ENCODE measurements at places on chromosomes 1 and 21.
A peak's percentile ranks its signal among the peaks of the same experiment; 100 is the strongest.

GRCh38 chr1:171250263-171250662 is 2.0 kb downstream of the FMO1 start:
- DNase-seq: no peak

- no peak for DNase-seq
These were observed 56.3 kb upstream of the GALNT2 start for GRCh38 chr1:230010603-230011332.

- no peak for DNase-seq
These were observed 304.7 kb upstream of the PTBP2 start for GRCh38 chr1:96416701-96417444.

GRCh38 chr1:41418857-41419583 is 57.8 kb downstream of the FOXO6 start:
- DNase-seq: peak; percentile 94

DNA sequence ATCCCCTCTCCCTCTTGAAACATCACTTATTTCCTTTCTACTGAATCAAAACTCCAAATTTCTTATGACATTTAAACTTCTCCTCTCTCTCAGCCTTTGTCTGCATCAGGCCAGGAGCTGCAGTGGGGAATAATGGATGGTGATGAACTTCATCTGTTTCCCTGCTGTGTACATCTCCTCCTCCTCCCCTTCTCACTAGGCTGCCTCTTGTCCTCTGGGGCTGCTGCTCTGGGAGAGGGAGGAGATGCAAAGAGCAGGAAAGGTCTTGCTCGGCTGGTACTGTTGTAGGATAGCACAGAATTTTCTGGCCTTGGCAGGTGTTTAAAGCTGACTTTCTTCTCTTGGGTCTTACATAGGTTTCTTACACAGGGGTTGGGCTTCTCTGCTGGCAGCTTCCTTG is 31.1 kb upstream of the FMOD start:
- no peak for DNase-seq

GRCh38 chr1:93666613-93667384 is 14.8 kb downstream of the BCAR3 start:
- DNase-seq: no peak

- peak; percentile 18 for DNase-seq
These were observed 558 bp upstream of the BTG3 start for GRCh38 chr21:17613242-17613676.

GRCh38 chr1:19317126-19317910 is 5.2 kb downstream of the SLC66A1 start:
- DNase-seq: no peak

DNA sequence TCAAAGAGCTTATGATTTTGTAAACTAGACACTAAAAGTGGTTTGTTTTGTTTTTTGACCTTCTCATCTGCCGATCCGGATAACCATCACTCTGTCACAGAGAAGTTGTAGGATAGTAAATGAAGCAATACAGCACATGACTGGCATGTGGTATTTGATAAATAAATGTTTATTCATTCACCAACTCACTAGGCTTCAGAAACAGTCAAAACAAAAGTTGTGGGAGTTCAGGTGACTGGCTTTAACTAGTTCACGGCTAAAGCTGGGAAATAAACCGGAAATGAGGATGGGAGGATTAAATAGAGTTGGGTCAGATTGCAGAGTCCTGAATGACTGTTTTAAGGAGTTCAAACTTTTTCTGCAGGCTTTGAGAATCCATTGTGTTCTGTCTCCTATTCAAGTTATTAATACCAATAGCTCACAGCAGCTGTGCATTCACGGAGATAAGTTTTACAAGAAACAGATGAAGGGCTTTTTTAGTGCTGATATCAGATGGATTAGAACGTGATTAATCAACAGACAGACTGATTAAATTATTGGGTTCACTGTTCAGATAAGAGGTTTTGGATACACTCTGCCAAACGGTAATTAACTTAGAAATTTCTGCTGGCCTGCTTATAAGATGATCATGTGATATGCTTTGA is 463.3 kb downstream of the DPYD start:
- no peak for DNase-seq

GRCh38 chr1:237786066-237786719 is 104.5 kb downstream of the ZP4 start:
- no peak for DNase-seq

DNA sequence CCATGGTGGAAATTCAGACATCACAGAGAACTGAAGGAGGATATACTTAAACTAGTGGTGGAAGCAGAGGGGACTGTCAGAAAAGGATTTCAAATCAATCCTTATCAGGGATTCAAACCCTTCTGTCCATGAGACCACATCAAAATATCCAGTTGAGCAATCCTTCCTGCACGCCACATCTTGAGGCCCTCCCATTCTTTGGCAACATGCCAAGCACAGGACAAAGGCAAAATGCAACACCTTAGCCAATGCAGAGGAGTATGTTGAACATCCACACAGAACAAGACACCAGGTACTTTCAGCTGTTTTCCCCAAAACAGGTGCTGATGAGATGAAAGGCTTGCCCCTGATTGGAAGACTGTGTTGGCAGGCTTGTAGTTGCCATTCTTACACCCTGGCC is 81.8 kb upstream of the PLXNA2 start:
- DNase-seq: no peak

- no peak for DNase-seq
These were observed 65.3 kb downstream of the VAV3 start for GRCh38 chr1:107899655-107900054.

DNA sequence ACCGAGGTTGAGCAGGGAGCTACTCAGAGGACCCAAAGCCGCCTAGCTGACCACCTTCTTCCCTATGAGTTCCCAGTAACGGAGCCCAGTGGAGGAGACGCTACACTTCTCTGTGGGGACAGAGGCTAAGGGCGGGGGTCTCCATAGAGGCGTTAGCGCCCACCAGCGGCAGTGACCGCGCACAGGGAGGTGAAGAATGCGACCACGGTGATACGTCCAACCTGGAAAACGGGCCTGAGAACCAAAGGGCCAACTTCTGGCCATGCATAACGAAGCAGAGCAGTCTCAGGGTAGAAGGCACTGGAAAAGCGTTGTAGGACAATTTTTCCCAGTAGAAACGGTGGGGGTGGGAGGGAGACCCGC is 400 bp upstream of the COG2 start:
- DNase-seq: no peak

DNA sequence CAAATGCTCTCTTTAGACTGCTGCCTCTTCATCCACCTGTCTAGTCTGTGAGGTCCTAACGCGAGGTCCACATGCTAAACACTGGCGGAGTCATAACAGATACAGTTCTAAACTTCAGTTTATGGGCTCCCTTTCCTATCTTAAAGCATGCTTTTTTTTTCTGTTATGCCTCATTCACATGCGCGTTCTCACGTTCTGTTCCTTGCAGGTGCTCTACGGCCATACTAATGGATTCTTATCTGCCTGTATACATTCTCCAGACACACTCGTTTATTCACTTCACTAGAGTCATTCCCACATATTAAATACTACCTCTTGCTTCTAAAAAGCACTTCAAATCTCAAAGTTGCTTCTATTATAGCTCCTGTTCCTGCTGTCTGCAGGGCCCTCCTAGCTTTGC is 38.7 kb downstream of the PHC2 start:
- no peak for DNase-seq

GRCh38 chr1:93346421-93346993 is 800 bp downstream of the DR1 start:
- peak; percentile 33 for DNase-seq

DNA sequence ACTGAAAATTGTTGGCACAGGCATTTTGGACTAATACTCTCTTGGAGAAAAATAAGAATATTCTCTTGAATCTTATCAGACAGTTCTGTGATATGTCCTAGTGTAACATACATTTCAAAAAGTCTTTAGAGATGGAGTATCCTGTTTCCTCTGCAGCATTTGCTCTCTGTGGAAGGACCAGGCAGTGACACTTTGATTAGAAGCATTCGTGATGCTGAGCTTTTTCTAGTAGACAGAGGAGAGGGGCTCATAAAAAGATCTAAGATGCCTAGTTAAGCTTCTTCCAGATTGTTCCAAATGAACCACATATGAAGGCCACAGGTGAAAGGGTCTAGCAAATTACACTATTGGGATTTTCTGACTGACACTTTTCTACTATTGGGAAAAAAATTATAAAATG is 120.3 kb downstream of the C1orf21 start:
- no peak for DNase-seq

GRCh38 chr21:25759573-25759972 is 24.8 kb downstream of the GABPA start:
- DNase-seq: no peak

DNA sequence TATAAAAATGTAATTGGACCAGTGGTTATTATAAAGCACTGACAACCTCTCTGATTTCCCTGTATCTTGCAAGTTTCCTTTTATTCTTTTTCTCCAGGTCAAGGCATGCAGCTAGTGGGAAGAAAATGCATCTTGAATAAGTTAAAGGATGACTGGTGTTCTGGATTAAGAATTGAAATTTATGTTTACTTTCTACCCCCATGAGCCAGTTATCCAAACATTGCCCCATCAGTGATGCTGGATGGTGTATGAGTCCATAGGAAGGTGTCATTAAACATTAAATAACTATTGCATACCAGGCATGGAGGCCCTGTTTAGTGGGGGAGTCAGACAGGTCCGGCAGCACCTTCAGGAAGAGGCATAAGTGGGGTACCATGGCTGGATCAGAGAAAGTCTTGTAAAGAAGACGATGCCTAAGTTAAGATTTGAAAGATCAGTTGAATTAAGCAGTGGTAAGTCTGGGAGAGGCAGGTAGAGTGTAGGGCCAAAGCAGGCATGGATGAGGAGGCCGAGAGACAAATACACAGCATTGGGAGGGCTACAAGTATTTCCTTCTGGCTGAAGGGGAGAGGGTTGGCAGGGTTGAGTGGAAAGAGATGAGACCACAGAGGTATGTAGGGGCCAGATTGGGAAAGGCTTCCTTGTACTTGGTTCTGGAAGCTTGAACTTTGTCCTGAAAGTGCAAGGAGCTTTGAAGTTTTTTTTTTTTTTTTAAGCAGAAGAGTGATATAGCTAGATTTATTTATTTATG is 5.7 kb downstream of the SZRD1 start:
- no peak for DNase-seq

- DNase-seq: no peak
These were observed 38.6 kb upstream of the MPZL1 start for GRCh38 chr1:167683226-167683625.

GRCh38 chr1:51086496-51087271 is 15.3 kb upstream of the C1orf185 start:
- no peak for DNase-seq

GRCh38 chr1:53145942-53146708 is 3.7 kb upstream of the SLC1A7 start:
- DNase-seq: peak; percentile 95

DNA sequence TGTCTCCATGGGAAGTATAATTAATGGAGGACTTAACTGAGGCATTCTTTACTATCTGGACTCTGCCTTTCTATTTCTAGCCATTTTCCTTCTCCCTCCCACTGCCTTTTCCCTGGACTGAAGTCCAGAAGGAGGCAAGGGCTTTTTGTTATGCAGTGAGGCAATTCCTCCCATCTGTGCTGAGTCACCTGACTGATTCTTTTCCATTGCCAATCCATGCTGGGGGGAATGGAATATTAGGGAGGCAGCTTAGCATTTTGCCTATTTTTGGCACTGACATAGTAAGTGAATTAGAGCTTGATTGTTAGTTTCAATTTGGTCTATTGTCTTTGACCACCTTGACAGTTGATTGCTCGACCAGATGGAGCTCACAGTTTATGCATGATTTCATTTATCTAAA is 1000.6 kb upstream of the PRMT6 start:
- DNase-seq: no peak

DNA sequence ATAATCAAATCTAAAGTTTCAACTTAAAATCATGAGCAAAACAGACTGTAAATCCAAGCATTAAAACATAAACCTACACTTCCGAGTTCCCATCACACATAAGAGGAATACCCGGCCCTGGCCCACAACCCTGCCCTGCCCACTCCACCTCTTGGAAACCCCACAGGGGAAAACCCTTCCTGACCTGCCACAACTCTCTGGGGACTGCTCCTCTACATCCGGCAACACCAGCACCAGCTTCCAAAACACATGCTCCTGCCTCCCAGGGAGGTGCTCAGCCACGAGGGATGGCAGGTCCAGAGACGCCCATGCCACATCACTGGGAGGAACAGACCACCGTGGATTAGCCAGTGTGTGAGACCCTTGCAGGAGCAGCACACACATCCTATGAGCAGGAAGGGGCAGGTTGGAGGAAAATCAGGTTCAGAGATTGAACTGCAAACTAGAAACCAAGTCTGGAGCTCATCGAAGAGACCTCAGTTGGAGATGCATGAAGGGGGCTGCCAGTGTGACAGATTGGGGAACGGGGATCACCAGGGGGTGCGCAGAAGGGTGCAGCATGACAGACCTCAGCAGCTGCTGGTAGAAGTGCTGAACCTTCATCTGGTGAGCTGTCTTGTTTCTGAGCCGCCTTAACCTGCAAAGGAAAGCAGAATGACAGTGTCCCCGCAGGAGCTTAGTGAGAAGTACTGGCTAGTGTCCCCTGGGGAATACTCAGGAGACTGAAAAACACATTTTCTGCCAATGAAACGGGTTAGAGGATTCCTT is 25.8 kb upstream of the LSS start:
- DNase-seq: no peak

- DNase-seq: no peak
These were observed 102.3 kb downstream of the TMEM53 start for GRCh38 chr1:44571712-44572571.

DNA sequence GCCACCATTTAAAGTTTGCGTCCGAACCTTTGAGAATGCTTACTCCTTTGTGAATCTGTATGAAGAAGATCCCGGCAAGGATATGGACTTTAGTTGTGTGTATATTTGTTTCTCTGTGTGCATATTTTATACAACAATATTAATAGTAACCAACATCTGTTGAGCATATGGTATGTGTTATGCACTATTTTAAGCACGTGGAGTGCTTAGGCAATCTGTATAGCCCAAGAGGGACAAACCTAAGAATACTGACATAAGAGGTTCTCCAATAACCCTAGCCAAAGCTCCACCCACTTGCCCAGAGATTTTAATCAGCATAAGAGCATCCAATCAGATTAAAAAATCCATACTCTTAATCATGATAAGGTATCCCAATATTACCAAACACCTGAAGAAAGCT is 92.7 kb downstream of the MAB21L3 start:
- DNase-seq: no peak

GRCh38 chr1:3858231-3858981 is 1.1 kb downstream of the DFFB start:
- DNase-seq: peak; percentile 32

- DNase-seq: no peak
These were observed 1171.4 kb upstream of the ADGRL2 start for GRCh38 chr1:80629304-80629837.

DNA sequence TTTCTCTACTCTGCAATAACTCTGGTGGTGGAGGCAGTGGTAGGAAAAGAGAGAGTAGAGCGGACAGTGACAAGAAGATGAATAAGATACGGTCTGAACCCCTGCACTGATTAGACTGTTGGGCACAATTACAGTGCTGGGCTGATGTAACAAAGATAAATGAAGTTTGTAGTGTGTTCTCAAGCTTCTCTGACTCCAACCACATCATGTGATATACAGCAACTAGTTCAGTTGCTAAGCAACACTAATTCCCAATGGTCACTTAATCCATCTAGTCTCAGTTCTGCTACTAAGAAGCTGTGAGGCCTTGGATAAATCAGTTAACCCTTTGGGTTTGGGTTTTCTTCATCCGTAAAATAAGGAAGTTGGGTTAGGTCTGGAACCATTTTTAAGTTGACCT is 17.3 kb downstream of the DDR2 start:
- DNase-seq: no peak

- no peak for DNase-seq
These were observed 19.2 kb downstream of the ELAPOR1 start for GRCh38 chr1:109133002-109133706.

GRCh38 chr1:21295545-21295944 is 5.3 kb upstream of the ECE1 start:
- no peak for DNase-seq

GRCh38 chr1:48693674-48694320 is 82.9 kb downstream of the BEND5 start:
- DNase-seq: no peak

Measured in AG08396 (cell line).